ENCODE measurements at places on chromosomes 4 and X.

DNA sequence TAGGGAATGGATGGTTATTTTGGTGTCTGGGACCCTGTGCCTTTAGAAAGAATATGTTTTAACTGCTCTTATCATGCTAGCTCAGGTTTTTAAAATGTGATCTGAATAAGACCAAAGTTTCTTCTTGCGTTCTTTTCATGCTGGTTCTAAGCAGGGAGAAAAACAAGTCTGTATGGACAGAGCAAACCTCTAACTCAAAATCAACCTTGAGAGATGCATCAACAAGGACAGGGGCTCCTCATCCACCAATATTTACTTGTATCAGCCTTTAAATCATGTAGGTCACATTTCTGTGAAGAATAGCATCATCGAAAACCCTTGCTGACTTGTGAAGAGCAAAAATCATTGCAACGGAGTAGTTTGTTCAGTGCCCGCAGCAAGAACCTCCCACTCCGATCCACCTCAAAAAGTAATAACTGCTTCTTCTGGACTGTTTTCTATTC is 1.2 kb downstream of the ATP10D start:
- DNase-seq: no peak

DNA sequence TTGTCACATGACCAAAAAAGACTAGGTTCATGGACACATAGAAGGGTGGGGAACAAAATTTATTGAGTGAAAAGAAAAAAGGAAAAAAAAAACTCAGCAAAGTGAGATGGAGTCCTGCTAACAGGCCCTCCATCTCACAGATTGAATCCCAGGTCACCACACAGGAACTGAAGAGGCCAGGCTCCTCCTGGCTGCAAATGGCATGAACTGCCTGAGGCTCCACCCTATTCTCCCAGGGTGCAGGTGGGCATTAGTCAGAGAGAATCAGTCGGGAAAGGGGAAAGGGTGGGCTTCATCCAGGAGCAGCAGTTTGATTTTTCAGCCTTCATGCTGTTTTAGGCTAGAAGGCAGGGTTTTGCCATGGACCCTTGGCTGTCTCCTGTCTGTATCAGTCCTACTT is 128.5 kb upstream of the GRID2 start:
- DNase-seq: no peak

- DNase-seq: no peak
Observed at GRCh38 chr4:158050942-158051341, 121.9 kb downstream of the GASK1B start.

GRCh38 chr4:186285147-186285546 is 19.2 kb downstream of the F11 start:
- no peak for DNase-seq

DNA sequence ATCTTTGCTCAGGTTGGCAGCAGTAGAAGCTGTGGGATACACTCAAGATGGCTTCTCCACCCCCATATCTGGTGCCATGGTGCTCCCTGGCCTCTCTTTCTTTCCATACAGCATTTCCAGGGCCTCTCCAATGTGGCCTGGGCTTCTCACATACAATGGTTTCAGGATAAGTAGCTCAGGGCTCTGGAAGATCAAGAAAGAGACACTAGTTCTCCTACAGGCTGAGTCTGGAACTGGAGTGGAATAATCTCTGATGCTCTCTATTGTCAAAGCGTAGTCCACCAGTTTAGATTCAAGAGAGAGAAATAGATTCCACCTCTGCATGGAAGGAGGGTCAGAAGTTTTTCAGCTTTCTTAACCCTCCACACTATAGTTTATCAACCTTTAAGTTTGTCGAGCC is 138.2 kb upstream of the AADAT start:
- DNase-seq: no peak

Data from CD4-positive, alpha-beta memory T cell (primary cell).